ENCODE measurements at places on chromosomes 11 and 22. TPM values are rescaled to one million over a fixed set of nuclear protein-coding genes. Genes with fewer than 3 reads are reported as not detected.

Gene CXCR5
- not detected for polyA plus RNA-seq

Gene RBM7
- 6.4 TPM for polyA plus RNA-seq

Gene PDGFD
- 1.2 TPM for polyA plus RNA-seq

Gene CFAP300
- polyA plus RNA-seq, result 1.7 TPM

Gene CATSPER1
- 0.59 TPM for polyA plus RNA-seq

Gene PGM2L1
- polyA plus RNA-seq, result 3.3 TPM

Gene OR52E8
- polyA plus RNA-seq, result not detected

Gene POU2AF3
- polyA plus RNA-seq, result 0.65 TPM

Gene MUS81
- 9.5 TPM for polyA plus RNA-seq

Gene ALX4
- polyA plus RNA-seq, result not detected

All from Purkinje cell (primary cell).